ENCODE measurements at places on chromosomes 6 and 20. TPM values are rescaled to one million over a fixed set of nuclear protein-coding genes. Genes with fewer than 3 reads are reported as not detected.

Gene PABPC1L
- total RNA-seq = 113 TPM

GRCh38 chr20:23007462-23007861 lies 27.6 kb upstream of the SSTR4 start:
- DNase-seq = no peak

GRCh38 chr6:156618600-156619205 lies 158.5 kb upstream of the ARID1B start:
- DNase-seq = no peak

DNA sequence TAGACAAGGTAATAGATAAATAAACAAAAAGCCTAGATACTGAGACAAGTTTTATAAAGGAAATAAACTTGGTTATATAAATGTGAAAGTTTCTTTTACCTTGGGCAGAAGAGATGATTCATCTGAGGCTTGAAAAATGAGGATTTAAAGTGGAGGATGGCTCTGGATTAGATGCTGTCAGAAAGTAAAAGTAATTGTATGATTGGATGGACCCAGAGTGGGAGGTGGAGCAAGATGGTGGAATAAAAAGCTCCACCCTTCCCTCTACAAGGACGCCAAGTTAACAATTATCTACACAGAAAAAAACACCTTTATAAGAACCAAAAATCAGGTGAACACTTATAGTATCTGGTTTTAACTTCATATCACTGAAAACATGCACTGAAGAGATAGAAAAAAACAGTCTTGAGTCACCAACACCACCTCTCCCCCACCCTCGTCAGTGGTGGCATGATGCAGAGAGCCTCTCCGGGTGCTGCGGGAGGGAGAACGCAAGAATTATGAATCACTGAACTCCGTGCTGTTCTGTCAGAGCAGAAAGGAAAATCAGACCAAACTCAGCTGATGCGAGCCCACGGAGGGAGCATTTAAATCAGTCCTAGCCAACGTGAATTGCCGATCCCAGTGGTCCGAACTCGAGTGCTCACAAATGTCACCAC lies 84.7 kb upstream of the GJE1 start:
- DNase-seq = no peak

All from activated CD8-positive, alpha-beta memory T cell treated with anti-CD3 and anti-CD28 coated beads, Interleukin-2, amount 10 ng/mL, durations not matched to agents 7 days and 5 days (primary cell).